Mesenteric fat pad (tissue), 1 donor: ENCODE measurements at places on chromosomes 11 and 22. TPM values are rescaled to one million over a fixed set of nuclear protein-coding genes. Genes with fewer than 3 reads are reported as not detected.

RTL10 gene
- 8.4 TPM for total RNA-seq

CRYBB3 gene
- total RNA-seq: not detected

CBLIF gene
- total RNA-seq: not detected

SCGB1C1 gene
- not detected for total RNA-seq
